ENCODE measurements at places on chromosomes 12 and 14. TPM values are rescaled to one million over a fixed set of nuclear protein-coding genes. Genes with fewer than 3 reads are reported as not detected.

The MYF5 gene
- polyA plus RNA-seq, result not detected

DNA sequence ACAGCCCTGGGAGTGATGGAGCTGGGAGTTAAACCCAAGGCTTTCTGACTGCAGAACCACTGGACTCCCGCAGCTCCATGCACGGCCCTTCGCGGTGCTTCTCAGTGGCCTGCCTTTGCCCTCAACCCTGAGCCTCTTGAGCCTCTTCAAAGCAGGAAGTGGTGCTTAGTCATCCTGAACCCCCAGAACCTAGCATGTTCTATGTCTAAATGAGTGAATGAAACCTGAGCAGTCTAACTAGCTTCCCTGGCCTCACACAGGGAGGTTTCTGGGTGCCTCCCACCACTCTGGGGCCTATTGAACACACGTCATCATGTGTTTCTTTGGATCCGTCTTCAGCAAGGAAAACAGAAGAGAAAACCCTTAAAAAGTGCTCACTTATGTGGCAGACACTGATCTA, 117.9 kb upstream of the SFSWAP start:
- no peak for DNase-seq

GRCh38 chr14:72779679-72780078, 114.2 kb downstream of the DPF3 start:
- DNase-seq, result no peak

The WSCD2 gene
- polyA plus RNA-seq, result 0.39 TPM

GRCh38 chr14:97393244-97393643, 596.1 kb downstream of the VRK1 start:
- peak; percentile 57 for DNase-seq

DNA sequence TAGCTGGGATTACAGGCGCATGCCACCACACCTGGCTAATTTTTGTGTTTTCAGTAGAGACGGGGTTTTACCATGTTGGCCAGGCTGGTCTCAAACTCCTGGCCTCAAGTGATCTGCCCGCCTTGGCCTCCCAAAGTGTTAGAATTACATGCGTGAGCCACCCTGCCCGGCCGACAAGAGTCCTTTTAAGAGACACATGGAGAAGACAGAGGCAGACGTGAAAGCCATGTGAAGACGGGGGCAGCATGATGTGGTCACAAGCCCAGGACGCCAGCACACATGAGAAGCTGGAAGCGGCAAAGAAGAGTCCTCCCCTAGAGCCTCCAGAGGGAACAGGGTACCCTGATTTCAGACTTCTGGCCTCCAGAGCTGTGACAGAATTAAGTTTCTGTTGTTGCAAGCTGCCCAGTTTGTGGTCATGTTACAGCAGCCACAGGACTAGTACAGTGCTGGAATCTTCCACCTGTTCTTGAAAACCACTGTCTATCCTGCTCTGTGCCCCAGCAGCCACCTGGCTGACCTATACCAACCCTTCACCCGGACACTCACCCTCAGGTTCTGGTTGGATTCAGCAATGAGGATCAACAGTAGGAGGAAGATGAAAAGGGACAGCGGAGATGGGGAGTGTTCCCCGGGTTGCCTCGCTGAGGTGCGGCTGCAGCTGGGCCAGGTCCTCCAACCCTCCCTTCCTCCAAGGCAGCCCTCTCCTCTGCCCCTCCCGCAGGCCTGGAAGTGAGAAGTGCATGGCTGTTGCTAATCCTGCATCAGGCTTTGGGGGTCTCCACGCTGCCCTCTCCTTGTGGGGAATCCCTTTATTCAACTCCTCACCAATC, 16.9 kb downstream of the VPS37B start:
- DNase-seq, result no peak

- no peak for DNase-seq
These were observed 269.2 kb downstream of the KSR2 start for GRCh38 chr12:117699575-117699974.
